Activated naive CD8-positive, alpha-beta T cell treated with anti-CD3 and anti-CD28 coated beads for 36 hours (primary cell): ENCODE measurements at places on chromosomes 12 and 14. TPM values are rescaled to one million over a fixed set of nuclear protein-coding genes. Genes with fewer than 3 reads are reported as not detected.

DNA sequence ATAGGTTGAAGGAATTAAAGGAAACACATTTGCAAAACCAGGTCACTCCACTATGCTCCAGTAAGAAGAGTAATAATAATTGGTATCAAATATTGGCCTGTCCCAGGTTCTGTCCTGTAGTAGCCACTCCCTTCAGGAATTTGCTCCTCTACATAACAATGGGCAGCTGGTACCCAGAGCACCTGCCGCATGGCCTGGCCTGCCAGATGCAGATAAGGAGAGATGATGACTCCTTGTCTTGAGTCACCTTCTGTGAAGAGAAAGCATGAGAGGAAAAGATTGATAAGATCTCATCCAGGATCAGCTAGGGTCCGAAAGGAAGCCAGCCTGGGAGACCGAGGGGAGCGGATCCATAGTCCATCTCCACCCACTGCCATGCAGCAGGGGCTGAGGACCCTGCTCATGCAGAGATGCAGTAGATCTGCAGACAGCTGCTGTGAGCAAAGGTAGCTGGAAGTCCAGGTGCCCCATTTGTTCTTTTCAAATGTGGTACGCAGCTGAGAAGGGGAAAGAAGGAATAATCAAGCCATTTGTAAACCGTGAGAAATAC is 24.3 kb downstream of the VCPKMT start:
- DNase-seq: no peak
- H3K36me3 ChIP-seq: peaks cover 29% of the 10 kb centered on the region
- no peak overlapping the region for H3K4me3 ChIP-seq
- H3K27ac ChIP-seq: peak overlapping the region; percentile 4

GRCh38 chr14:49677643-49678042 is 10.4 kb downstream of the POLE2 start:
- no peak for DNase-seq
- H3K36me3 ChIP-seq: peaks cover 64% of the 10 kb centered on the region
- no peak overlapping the region for H3K27ac ChIP-seq
- no peak overlapping the region for H3K4me3 ChIP-seq

DNA sequence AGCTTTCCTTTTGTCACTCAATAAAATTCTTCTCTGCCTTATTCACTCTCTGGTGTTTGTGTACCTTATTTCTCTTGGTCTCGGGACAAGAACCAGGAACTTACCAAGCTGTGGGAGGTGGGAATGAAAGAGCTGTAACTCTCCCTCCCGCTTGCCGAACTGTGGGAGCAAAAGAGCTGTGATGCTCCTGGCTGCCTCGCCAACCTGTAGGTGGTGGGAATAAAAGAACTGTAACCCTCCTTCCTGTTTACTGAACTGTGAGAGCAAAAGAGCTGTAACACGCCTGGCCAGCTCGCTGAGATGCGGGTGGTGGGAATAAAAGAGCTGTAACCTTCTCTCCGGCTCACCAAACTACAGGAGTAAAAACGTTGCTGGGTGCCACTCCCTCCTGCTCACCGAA is 314.1 kb upstream of the LRIG3 start:
- no peak overlapping the region for H3K27ac ChIP-seq
- no peaks in the 10 kb centered on the region for H3K4me1 ChIP-seq
- H3K4me3 ChIP-seq: no peak overlapping the region
- H3K27me3 ChIP-seq: no peaks in the 10 kb centered on the region

GRCh38 chr14:90576581-90576980 is 179.8 kb downstream of the CALM1 start:
- DNase-seq: no peak
- H3K4me1 ChIP-seq: no peaks in the 10 kb centered on the region
- no peaks in the 10 kb centered on the region for H3K36me3 ChIP-seq
- H3K27me3 ChIP-seq: no peaks in the 10 kb centered on the region

DNA sequence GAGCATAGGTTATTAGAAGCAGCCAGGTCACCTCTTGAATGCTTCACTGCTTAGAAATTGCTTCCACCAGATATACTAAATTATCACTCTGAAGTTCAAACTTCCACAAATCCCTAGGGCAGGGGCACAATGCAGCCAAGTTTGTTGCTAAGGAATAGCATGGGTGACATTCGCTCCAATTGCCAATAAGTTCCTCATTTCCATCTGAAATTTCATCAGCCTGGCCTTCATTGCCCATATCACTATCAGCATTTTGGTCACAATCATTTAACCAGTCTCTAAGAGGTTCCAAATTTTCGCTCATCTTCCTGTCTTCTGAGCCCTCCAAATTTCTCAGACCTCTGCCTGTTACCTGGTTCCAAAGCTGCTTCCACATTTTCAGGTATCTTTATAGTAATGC is 356.1 kb downstream of the DAD1 start:
- H3K27me3 ChIP-seq: no peaks in the 10 kb centered on the region
- H3K36me3 ChIP-seq: peaks cover 2% of the 10 kb centered on the region
- H3K4me1 ChIP-seq: peaks cover 6% of the 10 kb centered on the region
- no peak overlapping the region for H3K27ac ChIP-seq
- DNase-seq: no peak
- no peak overlapping the region for H3K4me3 ChIP-seq

DNA sequence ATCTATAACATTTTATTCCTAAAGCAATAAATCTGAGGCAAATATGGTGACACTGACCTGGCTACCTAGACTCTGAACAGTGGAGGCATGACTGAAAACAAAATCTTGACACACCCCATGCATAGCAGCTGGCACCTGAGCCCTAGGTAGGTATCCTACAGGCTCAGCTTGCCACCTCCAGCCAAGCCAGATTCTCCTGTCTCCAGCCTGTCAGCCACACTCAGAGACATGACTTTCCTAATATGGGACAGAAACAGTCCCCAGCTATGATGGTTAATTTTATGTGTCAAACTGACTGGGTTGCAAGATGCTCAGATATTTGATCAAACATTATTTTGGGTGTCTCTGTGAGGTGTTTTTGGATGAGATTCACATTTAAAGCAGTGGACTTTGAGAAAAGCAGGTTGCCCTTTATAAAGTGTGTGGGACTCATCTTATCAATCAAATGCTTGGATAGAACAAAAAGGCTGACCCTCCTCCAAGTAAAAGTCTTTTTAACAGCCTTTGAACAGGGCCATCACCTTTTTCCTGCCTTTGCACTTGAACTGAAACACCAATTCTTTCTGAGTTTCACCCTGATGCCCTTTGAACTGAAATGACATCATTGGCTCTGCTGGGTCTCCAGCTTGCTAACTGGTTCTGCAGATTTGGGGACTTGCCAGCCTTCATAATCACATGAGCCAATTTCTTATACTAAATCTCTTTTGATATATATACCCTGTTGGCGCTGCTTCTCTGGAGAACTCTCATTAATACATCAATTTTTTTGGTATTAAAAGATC is 125.4 kb downstream of the LLPH start:
- H3K4me3 ChIP-seq: no peak overlapping the region
- no peaks in the 10 kb centered on the region for H3K36me3 ChIP-seq
- no peak for DNase-seq
- H3K27me3 ChIP-seq: peaks cover 11% of the 10 kb centered on the region
- no peak overlapping the region for H3K27ac ChIP-seq
- no peaks in the 10 kb centered on the region for H3K4me1 ChIP-seq

GRCh38 chr12:109999649-109999971 is 380 bp downstream of the ANKRD13A start:
- no peaks in the 10 kb centered on the region for H3K27me3 ChIP-seq
- H3K4me3 ChIP-seq: peak overlapping the region; percentile 99
- peaks cover 6% of the 10 kb centered on the region for H3K36me3 ChIP-seq
- no peak for DNase-seq

- no peak overlapping the region for H3K27ac ChIP-seq
- H3K4me3 ChIP-seq: no peak overlapping the region
- H3K36me3 ChIP-seq: no peaks in the 10 kb centered on the region
- no peaks in the 10 kb centered on the region for H3K4me1 ChIP-seq
- no peaks in the 10 kb centered on the region for H3K27me3 ChIP-seq
Observed at GRCh38 chr14:22300646-22301045, 288.4 kb downstream of the DAD1 start.

Gene OTX2
- not detected for total RNA-seq

Gene TTC6
- not detected for total RNA-seq

Gene ASCL1
- total RNA-seq: not detected
